Kidney glomerular epithelial cell (primary cell): ENCODE measurements at places on chromosomes 12 and 14.

DNA sequence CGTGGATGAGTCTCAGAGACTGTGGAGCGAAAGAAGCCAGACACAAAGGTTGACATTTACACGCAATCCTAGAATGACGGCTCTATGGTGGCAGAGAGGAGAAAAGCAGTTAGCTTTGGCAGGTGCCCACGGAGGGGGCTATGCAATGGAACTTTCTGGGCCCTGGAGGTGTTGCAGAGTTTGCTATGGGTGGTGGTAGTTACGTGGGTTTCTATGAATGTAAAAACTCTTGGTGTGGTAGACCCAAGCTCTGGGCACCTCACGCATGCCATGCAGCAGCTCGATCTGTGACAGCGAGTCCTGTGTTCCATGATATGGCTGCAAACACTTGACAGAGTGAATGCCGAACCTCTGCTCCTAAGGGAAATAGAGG, 5.0 kb upstream of the INF2 start:
- DNase-seq: no peak

DNA sequence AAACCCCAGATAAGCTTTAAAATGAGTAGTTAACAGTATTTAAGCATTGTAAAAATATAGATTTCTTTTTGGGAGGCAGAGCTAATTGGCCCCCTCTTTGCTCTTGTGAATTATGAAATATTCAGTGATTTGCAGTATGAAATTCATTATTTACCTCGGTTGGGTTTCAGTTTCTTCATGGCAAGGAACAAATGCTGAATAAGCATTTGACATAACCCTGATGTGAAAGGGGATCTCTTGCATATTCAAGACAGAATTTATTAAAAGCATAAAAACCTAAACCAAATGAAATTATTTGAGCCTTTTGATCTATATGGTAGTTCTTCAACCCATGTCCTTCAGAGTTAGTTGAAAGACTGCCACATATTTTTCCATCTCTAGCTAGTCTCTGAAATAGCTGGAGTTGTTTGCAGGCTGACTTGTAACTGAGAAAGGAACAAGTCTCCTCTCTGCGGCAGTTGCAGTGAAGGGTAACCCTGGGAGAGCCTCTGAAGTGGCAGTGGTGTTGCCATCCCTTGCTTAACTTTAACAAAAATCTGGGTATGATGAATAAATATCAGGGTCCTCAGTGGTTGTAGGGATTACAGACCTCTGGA, 690 bp downstream of the AKAP6 start:
- no peak for DNase-seq

DNA sequence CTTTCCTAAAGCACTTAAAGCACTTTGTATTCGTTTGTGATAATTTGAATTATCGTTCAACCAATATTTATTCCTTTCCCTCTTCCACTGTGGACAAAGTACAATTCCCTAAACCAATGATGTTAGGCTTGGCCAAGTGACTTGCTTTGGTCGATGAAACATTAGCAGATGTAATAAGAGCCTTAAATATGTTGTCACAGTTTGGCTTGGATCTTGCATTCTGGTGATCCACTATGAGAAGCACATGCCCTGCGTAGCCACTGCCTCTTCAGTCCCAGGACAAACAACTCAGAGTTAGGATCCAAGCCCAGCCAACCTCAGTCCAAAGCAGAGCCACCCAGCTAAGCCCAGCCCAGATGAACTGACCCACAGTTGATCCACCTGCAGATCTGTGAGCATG, 8.4 kb upstream of the C12orf75 start:
- DNase-seq: no peak

DNA sequence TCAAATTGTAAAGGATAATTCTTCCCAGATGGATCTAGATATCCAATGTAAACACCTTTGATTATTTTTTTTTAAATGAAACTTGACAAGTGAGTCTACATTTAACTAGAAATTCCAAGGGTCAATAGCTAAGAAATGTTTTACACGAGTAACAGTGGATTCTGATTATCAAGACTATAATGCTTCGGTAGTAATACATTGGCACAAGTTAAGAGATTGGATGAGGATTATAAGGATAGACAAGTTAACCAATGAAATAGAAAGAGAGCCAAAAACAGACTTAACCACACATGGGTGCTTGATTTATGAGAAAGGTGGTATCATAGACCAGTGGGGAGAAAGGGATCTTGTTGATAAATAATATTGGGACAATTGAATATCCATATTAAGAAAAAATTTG, 40.3 kb upstream of the PCED1B start:
- DNase-seq: peak; percentile 65

DNA sequence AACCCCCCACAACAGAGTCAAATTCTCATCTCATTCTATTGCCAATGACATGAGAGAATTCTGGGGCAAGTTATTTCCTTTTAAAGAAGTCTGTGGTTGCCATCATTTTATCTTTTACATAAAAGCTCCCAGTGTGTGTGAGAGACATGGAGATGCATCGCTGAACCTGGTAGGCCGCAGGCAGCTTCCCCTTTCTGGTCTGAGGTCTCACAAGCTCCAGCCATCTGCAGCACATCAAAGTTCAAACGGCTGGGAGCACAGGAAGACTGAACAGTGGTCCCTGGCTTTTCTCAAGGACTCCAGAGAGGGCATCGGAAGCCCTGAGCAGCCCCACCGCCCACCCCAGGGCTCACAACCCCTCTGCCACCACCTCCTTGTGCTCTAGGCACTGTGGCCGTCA, 141.7 kb downstream of the RIMBP2 start:
- no peak for DNase-seq

DNA sequence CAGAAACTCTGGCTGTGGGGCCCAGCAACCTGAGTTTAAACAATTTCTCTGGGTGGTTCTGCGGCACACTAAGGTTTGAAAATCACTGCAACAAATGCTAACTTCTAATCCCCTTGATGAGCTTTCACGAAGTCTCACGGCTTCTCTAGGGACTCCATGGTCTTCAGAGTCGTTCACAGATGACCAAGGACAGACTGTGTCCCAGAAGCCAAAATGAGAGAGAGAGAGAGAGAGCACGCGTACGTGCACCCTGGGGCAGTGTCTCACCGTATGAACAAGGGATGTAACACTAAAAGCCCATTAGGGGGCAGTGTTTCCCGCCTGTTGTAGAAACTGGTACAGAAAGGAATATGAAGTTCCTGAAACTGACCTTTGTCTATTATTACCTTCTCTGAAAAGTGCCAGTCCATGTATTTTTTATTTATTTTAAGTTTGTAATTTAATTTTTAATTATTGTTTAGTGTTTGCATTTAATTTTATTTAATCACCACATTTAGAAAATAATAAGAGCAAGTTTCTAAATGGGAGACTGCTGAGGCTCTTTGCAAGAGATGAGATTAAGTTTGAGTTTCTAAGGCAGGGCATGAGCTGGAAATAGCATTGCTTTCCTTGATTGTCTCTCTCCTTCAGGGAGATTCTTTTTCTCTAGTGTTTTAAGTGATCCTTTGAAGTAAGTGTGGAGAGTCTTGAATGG, 3.4 kb downstream of the APOLD1 start:
- DNase-seq: peak; percentile 78

DNA sequence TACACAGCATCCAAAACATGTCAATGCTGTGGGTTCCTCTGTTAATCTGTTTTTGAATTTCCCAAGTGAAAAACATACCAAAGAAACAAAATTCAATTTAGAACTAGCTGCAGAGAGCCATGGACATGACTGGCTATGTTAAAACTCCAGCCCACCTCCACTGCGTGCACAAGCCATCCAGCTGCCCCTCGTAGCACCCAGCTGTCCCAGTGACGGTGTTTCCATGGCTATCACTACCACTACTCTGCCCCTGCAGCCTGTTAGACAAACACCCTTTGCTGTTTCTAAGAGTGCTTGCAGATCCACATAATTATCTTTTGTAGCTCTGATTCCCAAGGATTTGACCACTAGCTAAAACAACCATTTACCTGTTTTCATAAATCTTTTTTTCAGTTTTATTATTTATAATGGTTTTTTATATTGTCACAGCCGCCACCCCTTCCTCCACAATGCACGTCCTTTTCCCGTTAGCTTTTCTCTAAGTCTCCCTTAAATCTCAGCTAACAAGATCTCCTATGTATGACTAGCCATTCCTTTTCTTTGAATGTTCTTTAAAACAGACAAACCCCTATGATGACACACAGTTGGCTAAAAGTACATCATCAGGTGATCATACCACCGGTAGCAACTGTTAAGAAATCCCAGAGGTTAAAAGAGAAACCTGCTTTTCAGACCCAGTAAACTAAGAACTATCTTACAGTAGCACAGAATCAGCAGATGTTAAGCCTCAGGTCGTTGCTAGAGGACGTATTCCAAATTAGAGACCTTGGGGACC, 37.8 kb upstream of the NAA30 start:
- DNase-seq: no peak

GRCh38 chr12:131021154-131021541, 67.4 kb downstream of the ADGRD1 start:
- DNase-seq: no peak
